NCI-H187 (cell line): ENCODE measurements at places on chromosomes 7 and 10.

DNA sequence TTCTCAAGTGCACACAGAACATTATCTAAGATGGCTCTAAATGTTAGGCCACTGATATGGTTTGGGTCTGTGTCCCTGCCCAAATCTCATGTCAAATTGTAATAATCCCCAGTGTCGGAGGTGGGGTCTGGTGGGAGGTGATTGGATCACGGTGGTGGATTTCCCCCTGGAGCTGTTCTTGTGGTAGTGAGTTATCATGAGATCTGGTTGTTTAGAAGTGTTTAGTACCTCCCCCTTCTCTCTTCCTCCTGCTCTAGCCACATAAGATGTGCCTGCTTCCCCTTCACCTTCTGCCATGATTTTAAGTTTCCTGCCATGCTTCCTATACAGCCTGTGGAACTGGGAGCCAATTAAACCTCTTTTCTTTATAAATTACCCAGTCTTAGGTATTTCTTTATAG, 11.2 kb upstream of the GSTK1 start:
- DNase-seq = no peak

GRCh38 chr10:16367621-16368292, 69.1 kb upstream of the PTER start:
- no peak for DNase-seq

- no peak for DNase-seq
Measured at GRCh38 chr7:25617214-25617613, 388.9 kb upstream of the NPVF start.

DNA sequence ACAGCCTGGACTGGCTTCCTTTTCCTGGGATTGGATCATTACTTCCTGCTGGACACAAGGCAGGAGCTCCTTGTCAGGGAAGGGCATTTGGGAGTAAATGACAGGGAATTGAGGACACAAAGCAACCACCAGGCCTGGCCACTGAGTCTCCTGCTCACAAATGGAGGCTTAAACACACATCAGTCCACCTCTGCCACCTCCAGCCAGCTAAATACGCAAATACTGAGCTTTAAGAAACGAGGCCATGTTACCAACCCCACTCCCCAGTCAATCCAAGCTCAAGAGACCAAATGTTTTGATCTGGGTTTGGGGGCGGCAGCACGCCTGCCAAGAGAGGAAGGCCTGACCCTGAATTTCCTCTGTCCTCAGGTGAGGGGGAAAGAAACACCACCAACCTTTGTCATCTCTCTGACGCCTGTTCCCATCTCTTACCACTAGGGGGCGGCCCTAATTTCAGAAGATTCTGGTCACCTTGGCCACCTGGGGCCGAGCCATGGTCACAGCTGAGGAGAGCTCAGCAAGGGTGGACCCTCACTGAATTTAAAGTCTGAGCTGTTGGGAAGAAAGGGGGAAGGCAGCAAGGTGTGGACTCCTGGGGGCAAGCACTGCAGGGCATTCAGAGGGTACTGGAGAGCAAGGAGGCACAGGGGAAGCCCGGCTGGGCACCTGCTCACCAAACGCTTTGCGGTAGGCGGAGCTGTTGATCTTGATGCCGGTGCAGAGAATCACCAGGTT, 16.5 kb downstream of the AIFM2 start:
- DNase-seq = no peak

GRCh38 chr10:102493771-102494170, 8.7 kb downstream of the ACTR1A start:
- DNase-seq = no peak

DNA sequence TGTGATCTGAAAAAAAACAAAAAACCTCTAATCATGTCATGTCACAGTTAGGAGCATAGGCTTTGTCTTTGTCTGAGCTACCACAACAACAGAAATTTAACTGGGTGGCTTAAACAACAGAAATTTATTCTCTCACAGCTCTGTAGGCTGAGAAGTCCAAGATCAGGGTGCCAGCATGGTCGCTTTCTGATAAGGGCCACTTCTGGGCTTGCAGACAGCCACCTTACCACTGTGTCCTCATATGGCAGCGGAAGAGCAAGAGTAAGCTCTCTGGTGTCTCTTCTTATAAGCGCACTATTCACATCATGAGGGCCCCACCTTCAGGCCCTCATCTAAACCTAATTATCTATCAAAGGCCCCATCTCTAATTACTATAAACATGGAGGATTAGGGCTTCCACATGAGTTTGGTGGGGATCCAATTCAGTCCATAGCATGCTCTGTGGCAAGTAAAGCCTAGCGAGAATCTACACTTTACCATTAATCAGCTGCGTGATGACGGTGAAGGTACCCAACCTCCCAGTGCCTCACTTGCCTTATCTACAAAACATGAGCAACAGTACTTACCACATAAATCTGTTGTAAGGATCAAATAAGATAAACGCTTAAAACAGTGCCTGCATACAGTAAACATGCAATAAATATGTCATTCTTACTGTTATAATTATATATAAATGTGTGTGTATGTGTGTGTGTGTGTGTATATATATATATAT, 17.3 kb downstream of the ZNF438 start:
- no peak for DNase-seq

DNA sequence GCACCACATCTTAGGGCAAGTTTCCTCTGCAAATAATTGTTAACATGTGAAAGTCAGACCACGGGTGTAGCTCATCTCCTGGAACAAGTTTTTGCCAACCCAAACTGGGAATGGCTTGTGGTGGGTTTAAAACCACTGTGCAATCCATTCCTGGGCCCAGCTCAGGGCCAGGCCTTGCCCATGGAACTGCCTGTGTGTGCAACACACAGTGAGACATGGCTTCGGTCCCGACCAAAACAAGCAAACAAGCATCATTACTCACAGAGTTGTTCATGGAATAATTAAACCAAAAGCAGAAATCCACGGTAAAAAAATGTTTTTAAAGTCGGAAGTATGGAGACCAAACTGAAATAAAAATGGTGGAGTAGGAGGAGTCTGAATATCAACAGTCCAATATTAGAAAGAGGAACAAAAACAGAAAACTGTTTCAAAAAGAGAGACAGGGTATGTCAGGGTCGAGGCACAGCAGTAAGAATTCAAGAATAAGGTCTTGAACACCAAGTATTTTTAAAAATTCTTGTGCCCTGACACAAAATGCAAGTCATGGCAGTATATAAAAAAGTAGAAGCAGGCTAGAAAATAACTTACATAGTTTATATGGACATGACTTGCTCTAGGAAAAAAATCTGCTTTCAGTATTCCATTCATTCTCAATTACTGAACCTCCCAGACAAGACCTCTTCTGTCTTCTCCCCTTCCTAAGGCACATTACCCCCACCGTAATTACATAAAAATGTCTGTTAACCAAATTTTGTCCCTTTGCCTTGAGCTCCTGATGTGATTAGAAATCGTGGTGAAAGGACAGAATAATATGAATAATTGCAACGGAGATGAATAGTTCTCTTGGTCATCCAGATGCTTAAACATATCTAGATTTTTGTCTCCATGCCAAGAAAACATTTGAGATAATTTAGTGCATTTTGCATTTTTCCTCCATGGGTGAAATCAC, 88.4 kb downstream of the FAS start:
- DNase-seq = no peak

GRCh38 chr10:113239566-113240350, 289.7 kb downstream of the TCF7L2 start:
- DNase-seq = no peak
